ENCODE measurements at places on chromosomes 13 and 19. TPM values are rescaled to one million over a fixed set of nuclear protein-coding genes. Genes with fewer than 3 reads are reported as not detected.

DNA sequence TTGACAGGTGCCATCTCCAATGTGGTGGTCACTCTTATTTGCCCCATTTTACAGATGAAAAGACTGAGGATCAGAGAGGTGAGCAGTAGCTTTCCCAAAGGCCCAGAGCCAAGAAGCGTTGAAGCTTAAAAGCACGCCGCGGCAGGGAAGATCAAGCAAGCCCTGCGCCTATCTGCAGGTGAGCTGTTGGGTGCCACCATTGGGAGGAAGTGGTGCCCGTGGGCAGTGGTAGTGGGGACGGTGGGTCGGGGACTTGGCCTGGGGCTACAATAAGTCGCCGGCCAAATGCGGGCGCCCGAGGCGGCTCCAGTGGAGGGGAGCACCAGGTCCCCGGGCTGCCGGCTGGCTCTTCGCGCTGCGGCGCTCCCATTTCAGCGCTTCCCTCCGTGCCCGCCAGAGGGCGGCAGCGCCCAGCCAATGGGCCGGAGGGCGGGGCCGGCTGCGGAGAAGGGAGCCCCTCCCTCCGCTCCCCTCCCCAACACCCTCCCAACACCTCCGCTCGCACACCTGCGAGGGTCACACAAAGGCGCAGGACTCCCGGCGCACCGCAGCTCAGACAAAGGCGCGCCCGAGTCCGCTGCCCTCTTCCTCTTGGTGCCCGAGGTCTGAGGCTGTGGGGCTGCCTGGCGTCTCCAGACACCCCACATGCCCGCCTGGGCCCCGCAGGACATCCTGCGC lies 744 bp upstream of the POU2F2 start:
- peak; percentile 88 for DNase-seq

- DNase-seq, result no peak
Measured at GRCh38 chr13:111225810-111226546, 94.5 kb upstream of the TEX29 start.

DNA sequence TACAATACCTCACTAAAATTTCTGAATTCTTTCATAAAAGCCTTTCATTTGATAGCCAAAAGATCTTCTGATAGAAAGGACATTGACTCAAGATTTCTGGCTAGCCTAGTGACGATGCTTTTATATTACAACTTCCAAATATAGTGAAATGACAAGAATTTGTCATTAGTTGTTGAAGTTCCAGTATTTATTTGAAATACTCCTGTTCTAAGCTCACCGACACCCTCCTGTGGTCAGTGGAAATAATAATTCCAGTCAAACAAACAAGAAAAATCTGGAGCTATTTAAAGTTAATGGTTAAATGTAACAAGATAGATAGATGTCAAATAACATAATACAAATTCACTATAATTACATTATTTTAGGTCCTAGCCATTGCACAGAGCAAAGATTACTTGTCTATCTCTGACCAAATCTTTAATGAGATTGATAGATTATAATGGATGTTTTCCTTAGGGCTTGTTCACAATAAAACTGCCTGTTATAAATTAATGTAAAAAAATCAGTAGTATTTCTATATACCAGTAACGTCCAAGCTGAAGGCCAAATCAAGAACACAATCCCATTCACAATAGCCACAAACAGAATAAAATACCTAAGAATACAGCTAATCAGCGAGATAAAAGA lies 195.5 kb downstream of the RGCC start:
- DNase-seq, result peak; percentile 79

GRCh38 chr13:46639033-46639981 lies 86.3 kb downstream of the LRCH1 start:
- DNase-seq, result no peak

GRCh38 chr13:65445340-65445739 lies 1784.8 kb downstream of the PCDH9 start:
- no peak for DNase-seq

DNA sequence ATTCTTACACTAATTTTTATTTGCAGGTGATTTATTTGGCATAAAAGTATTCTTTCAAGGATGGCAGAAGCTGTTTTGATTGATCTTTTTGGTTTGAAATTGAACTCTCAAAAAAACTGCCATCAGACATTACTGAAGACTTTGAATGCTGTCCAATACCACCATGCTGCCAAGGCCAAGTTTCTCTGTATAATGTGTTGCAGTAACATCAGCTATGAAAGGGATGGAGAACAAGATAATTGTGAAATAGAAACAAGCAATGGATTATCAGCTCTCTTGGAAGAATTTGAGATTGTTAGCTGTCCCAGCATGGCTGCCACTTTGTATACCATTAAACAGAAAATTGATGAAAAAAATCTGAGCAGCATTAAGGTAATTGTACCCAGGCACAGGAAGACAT lies 1.2 kb downstream of the LACC1 start:
- peak; percentile 16 for DNase-seq

The ATP1A3 gene
- total RNA-seq, result not detected

DNA sequence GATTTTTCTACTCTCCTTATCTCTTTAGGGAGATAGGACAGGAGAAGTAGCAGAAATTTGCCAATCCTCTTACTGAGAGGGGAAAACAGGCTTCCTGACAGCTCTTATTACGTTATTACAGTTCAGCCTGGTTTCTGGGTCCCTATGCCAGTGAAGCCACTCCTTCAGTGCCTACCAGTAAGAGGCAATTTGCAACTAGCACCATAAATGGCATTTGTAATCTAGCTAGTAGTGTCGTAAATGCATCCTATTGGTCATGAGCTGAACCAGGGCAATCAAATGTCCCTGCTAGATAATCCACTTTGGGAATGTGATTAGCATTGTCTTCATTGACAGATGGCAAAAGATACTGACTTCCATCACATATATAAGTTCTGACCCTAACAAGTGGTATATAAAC lies 428.8 kb downstream of the DCT start:
- DNase-seq, result no peak

GRCh38 chr13:44157606-44158005 lies 216.0 kb upstream of the SERP2 start:
- DNase-seq, result no peak

- DNase-seq, result no peak
Measured at GRCh38 chr19:38078302-38078930, 145.6 kb downstream of the DPF1 start.

DNA sequence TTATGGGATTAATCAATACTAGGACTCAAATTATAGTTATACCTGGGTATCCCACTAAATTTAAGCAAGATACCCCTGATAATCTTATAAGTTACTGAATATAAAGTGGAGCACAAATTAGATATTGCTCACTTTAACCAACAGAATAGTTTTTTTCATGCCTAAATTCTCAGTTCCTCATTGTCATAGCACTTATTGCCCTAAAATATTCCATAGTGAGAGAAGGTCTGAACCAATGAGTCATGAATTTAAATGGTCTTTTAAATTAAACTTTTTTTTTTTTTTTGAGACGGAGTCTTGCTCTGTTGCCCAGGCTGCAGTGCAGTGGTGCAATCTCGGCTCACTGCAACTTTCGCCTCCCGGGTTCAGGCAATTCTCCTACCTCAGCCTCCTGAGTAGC lies 42.4 kb downstream of the ZNF136 start:
- no peak for DNase-seq

DNA sequence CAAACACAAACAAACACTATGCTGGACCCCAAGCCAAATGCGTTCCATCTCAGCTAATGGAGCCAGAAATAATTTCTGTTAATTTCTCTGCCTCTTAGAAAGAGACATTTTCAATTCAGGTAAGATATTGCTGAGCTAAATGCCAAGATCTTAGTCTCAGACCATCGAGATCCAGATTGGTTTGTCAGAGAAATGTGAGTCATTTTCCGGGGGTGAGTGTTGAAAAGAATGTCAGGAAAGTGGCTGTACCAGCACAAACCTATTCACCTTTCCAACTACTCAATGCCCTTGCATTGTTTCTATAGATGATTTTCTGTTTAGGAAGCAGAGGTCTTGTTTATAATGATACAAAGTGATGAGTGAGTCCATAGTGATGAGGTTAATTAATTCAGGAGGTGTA lies 266.8 kb upstream of the TSHZ3 start:
- no peak for DNase-seq

DNA sequence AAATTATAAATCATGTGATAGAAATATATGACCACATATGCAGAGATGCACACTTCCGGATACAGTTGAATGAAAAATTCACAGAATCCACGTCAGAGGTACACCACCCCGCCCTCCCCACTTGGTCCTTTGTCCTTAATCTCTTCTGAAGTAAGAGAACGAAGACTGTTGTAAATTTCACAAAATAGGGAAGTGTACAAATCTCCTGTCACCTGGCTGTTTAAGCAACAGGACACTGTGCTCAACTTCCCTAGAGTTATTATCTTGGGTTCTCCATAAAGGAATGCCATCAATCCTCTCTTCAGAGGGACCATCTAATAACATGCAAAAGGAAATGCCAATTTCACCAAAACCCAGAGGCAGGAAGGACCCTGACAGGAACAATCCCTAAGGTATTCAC lies 10.5 kb upstream of the CEACAM6 start:
- no peak for DNase-seq

The IGLON5 gene
- not detected for total RNA-seq

DNA sequence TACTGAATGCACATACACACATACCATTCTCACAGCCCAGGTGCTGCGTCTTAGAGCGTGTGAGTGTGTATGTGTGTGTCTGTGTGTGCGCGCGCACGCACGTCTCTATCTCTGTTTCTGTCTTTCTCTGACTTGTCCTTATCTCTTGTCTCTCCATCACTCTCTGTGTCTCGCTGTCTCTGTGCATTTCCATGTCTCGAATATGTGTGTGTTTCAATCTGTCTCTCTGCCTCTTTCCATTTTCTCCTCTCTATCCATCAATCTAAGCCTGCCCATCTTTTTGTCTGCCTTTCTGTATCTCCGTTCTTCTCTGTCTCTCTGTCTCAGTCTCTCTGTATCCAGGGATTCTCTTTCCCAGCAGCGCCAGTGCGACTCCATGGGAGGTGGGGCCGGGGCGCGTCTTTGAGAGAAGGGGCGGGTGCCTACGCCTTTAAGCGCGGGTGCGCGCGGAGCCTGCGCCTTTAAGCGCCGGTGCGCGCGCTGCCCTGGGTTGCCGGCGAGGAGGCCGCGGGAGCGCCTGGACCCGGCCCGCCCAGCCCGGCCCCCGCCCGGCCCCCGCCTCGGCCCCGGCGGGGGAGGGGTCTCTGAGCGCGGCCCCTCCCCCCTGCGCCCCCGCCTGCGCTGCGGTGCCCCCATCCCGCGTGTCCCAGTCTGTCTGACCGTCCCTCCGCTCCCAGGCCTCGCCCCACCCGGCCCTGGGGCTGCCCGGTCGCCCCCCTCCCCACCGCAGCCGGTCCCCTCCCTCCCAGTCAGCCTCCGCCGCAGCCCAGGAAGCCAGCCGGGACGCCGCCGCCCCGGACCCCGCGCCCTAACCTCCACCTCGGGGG lies at the start of gene LRFN3:
Gene LRFN3, plus strand, starts transcription at position 464 of the 827 bp plus-strand sequence. CDS start 3,052 bp downstream, outside the sequence.
- DNase-seq, result peak; percentile 81

DNA sequence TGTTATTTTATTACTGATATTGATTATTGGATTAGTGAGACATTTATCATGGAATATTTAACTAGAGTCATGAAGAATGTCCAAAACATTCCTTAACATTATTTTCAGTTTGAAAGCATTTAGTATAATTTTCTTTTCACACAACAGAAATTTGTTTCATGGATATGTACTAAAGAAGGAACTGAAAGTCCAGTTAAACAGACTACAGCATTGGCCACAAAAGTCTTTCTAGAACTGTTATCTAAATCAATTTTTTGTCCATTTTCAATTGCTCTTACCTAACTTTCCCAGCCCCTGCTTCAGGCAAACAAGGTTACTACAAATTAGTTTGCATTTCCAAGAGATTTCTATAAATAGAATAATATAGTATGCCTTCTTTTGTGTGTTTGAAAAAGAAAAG lies 1018.0 kb upstream of the PCDH20 start:
- no peak for DNase-seq

DNA sequence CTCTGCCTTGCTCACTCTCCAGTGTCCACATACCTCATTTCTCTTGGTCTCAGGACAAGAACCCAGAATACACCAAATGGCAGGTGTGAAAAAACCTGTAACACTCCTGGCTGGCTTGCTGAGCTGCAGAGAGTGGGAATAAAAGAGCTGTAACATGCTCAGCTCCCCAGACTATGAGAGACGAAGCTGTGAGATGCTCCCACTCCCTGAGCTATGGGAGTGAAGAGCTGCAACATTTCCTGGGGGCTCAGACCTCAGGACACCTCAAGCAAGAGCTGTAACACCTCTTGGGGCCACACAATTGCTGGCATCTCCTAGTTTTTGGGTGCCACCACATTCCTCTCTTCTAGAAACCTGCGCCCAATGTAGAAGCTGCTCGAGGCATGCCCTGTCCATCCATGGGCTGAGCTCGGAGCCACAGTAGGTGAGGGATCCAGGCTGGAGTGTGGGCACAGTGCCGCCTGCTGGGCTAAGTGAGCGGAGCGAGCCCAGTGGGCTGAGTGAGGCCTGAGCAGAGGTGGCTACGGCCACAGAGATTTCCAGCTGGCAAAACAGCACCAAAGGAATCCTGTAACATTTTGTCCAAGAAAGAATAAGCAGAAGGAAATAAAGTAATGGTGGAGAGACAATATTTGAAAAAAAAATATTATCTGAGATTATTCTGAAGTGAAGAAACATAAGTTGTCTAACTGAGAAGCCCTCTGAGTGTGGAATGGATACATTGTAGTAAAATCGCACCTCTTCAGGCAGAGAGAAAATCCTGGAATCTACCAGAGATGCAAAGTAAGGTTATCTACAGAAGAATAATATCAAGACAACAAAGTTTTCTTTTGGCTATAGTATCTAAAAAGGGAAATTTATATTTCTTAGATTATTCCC lies 186.2 kb upstream of the PCDH9 start:
- peak; percentile 29 for DNase-seq

The CD79A gene
- total RNA-seq, result not detected

The GPC5 gene
- total RNA-seq, result 0.87 TPM

DNA sequence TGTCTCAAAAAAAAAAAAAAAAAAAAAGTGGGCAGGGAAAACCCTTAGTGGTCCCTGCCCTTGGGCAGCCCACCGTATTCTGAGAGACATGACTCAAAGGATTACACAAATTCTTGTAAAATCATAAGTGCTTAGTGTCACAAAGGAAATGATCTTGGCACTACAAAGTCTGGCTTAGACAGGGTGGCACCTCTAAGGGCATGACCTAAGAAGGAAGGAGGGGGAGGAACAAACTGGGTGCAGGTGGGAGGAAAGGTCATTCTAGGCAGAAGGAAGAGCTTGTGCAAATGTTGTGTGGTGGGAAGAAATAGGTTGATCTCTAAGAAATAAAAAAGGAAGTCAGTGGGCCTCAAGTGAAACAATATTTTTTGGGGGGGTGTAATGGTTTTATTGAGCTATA lies 10.4 kb downstream of the PNPLA6 start:
- no peak for DNase-seq

DNA sequence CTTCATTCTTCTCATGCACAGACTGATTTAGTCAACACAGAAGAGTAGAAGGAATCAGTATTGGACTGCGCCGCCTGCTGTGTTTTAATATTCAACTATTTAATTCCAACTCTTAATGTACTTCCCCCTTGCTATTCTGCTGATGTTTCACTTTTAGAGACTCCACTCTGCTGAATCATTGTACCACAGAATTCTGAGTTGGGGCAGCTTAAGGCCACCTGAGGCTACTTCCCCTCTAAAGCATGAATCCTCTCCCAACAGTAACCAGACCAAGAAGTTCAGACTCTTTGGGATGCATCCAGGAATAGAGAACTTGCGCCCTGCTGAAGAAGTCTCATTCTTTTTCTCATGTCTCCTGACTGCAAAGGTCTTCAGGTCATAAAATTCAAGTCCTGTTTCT lies 708.8 kb downstream of the UQCRFS1 start:
- DNase-seq, result no peak

The PODNL1 gene
- not detected for total RNA-seq

GRCh38 chr13:113585896-113586295 lies 1.3 kb downstream of the TFDP1 start:
- DNase-seq, result no peak
